ENCODE measurements at places on chromosomes 4 and X. TPM values are rescaled to one million over a fixed set of nuclear protein-coding genes. Genes with fewer than 3 reads are reported as not detected.

- no peak for DNase-seq
Measured at GRCh38 chrX:24561121-24561520, 86.0 kb downstream of the PCYT1B start.

Gene PSAPL1
- total RNA-seq, result not detected

GRCh38 chrX:41412261-41413081 is 34.7 kb upstream of the NYX start:
- no peak for DNase-seq

DNA sequence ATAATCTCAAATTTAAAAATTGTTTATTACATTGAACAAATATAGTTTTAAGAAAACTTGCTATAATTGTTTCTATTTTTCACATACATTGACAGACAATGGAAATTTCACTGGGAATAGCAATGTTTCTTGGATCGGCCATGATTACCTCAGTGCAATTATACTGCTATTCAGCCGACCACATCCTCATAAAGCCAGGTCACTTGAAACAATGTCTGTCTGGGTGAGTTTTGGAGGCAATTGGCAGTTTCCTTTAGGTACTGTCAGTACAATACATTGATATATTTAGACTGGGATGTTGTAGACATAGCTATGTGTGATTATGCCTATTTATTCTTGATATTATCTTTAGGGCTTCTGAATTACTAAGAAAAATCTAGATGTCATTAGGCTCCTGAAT is 89.5 kb upstream of the VEGFC start:
- DNase-seq, result no peak

DNA sequence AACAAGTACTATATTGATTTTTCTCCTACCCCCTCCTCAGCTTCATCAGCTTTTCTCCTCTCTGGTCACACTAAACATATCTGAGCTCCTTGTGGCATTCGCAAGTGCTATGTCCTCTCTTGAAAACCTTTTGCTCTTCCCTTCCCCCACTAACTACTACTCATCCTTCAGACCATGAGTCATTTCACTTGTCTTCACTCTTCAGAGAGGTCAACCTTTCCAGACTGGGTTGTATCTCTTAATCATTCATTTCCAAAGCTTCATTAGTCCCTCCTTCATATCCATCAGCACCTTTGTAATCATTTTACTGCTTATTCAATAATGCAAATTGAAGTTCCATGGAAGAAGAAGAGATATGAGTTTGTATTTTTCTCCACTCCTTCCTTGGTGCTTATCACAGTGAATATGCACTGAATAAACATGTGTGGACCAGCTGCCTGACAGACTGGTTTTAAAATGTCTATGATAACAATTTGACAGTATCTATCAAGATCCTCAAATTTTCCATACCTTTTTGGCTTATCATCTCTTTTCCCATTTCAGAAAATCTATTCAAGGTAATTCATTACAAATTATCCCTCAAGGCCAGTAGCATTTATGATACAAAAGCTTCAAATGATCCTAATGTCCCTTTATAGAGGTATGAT is 28.4 kb downstream of the DDX60L start:
- no peak for DNase-seq

- no peak for DNase-seq
Measured at GRCh38 chrX:149003863-149004660, 501.0 kb downstream of the IDS start.

Gene GPR101
- not detected for total RNA-seq

Gene PUDP
- total RNA-seq, result 6.9 TPM

GRCh38 chr4:156539376-156539775 is 432.2 kb downstream of the PDGFC start:
- DNase-seq, result no peak

Gene GAGE2A
- not detected for total RNA-seq

Gene TMEM255A
- total RNA-seq, result 1.5 TPM

Gene ELK1
- total RNA-seq, result 18.8 TPM

DNA sequence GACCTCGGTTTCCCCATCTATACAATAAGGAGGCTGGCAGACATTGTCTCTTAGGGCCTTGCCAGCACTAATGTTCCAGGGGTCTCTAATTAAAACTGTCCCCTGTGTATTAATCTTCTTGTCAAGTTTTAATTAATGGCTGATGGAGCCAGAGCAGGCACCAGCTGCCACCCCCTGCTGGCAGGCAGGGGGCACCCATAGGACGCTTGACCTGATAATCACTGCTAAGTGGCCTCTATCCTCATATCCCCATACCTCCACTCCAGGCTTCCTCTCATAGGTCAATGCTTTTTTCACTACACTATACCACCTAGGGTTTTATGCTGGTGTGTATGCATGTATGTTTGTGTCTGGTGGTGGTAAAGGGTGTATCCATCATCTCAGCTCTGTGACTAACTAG is 89.4 kb downstream of the EFNB1 start:
- DNase-seq, result no peak

Gene APELA
- not detected for total RNA-seq

Gene CENPE
- total RNA-seq, result 1.1 TPM

- DNase-seq, result no peak
Measured at GRCh38 chrX:109351557-109351956, 130.3 kb downstream of the GUCY2F start.

DNA sequence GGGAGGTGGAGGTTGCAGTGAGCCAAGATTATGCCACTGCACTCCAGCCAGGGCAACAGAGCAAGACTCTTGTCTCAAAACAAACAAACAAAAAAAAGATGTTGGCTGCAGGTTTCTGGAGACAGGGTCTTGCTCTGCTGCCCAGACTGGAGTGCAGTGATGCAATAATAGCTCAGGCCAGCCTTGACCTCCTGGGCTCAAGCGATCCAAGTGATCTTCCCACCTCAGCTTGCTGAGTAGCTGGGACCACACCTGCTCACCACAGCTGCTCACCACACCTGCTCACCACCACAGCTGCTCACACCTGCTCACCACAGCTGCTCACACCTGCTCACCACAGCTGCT is 29.9 kb upstream of the CPLX1 start:
- no peak for DNase-seq

- no peak for DNase-seq
Measured at GRCh38 chr4:13921805-13922204, 294.3 kb upstream of the BOD1L1 start.

Gene IL2RG
- total RNA-seq, result not detected

DNA sequence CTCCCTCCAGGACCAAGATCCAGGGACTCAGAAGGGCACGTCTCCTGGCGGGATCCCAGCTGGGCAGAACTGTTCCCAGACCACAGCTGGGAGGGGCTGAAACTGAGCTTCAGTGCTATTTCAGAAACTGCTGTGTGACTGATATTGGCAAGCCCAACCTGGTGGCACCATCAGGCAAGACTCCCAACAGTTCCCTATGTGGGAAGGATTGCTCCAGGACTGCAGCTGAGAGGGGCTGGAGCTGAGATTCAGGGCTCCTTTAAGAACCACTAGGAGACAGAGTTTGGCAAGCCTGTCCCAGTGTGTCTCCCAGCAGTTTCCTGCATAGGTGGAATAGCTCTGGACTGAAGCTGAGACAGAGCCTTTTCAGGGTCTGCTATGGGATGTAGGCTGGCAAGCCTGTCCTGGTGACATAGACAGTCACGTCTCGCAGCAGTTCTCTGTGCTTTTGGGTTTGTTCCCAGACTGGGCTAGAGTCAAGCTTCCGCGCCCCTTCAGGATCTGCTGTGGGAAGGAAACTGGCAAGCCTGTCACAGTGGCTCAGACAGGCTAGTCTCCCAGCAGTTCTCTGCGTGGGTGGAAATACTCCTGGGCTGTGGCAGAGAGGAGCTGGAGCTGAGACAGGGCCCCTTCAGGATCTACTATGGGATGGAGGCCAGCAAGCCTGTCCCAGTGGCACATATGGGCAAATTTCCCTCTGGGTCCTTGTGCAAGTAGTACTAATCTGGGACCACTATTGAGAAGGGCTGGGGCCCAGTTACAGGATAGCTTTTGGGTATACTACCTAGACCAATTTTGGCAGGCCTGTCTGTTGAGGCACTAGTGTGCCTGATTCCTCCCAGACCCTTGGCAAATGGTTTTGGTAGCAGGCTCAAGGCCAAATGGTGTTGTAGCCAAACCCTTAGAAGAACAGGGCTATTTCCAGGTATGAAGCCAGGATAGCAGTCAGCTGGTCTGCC is 20.2 kb upstream of the MED14 start:
- no peak for DNase-seq

DNA sequence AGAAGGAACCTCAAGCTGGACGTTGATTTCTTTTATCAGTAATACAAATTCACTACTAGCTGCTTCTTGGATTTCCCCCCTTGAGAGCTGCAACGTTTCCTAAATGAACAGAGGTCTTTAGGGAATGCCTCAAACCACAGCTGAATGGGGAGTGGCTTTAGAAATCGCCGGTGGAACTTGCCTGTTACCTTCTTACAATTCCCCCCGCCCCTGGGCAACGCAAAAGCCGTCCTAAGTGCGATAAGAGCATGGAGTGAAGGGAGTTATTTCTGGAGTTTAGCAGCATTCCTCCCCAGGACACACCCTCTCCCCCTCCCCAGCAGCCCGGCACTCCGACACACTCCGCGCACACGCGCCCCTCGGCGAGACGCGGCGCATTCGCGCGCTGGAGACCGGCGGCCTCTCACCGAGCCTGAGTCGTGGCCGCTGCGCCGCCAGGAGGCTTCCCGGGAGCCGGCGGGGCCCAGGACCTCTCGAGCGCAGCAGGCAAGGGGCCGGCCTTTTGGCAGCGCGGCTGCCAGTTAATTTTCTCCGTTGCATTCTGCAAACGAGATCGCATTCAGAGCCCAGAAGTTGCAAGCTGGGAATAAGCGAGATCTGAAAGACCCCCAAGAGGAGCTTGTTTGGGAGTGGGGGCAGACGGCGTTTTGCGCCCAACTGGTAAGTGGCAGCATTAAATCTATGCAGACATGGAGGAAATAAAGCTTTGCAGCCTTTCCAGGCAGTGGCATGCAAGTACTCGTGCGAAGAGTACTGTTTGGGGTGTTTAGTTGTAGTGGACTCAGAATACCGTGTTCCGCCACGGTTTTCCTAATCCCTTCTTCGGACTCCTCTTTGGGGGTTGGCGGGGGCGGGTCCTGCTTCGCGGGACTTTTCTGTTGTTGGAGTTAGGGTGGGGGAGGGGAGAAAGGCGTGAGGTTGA is 134.7 kb downstream of the PALLD start:
- peak; percentile 86 for DNase-seq

- peak; percentile 70 for DNase-seq
Measured at GRCh38 chr4:88522702-88523324, 763 bp downstream of the PYURF start.

GRCh38 chrX:145609951-145610511 is 207.6 kb upstream of the SLITRK2 start:
- DNase-seq, result no peak

Gene ITIH6
- not detected for total RNA-seq

Gene MAML3
- total RNA-seq, result 6.4 TPM

- peak; percentile 82 for DNase-seq
Measured at GRCh38 chr4:88737307-88737941, 39.8 kb upstream of the NAP1L5 start.

- no peak for DNase-seq
Measured at GRCh38 chr4:123870216-123870876, 473.8 kb downstream of the SPRY1 start.

Gene TEX13C
- total RNA-seq, result not detected

DNA sequence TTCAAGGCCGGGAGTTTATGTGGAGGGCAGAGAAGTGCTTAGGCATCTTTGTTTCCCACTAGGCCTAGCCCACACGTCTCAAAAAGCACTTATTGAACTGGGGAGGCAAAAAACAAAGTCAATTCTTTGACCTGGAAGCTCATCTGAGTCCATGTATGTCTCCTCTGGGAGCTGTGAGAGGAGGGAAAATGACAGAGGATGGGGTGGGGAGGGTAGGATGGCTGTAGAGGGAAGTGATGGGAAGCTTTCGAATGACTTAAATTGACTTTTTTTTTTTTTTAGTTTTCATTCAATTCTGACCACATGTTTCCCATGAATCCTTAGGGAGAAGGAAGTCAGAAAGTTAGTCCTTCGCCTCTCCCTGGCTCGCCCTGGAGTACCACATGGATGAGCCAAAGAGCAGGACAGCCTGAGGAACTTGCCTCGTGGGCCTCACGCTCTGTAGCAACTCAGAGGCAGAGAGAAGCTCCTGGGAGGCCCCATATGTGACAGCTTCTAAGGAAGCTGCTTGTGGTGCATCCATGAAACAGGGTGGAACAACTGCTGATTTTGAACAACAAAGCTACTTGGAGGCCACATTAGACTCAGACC is 45.0 kb downstream of the NHSL2 start:
- DNase-seq, result no peak

DNA sequence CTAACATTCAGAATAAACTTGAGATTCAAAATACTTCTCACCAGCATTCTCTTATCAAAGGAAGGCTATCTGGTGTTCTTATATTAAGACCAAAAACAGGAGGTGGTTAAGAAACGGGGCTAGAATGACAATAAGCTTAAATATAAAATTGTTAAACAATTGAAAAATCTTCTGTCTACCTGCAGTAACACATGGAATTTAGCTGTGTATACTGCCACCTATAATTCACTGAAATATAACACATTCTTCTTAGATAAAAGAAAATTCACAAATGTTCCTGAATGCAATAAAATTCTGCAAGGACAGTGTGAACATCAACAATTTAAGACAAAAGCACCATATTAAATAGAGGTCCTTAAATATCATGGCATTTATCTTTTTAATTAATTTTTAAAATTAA is 11.5 kb upstream of the PCDH10 start:
- DNase-seq, result no peak

- DNase-seq, result no peak
Measured at GRCh38 chr4:83269256-83269655, 15.3 kb downstream of the COQ2 start.

GRCh38 chrX:135522878-135523693 is 2.6 kb downstream of the INTS6L start:
- DNase-seq, result no peak

Gene GRIA3
- total RNA-seq, result 0.68 TPM

GRCh38 chr4:1731180-1731579 is 9.9 kb downstream of the TACC3 start:
- DNase-seq, result no peak

DNA sequence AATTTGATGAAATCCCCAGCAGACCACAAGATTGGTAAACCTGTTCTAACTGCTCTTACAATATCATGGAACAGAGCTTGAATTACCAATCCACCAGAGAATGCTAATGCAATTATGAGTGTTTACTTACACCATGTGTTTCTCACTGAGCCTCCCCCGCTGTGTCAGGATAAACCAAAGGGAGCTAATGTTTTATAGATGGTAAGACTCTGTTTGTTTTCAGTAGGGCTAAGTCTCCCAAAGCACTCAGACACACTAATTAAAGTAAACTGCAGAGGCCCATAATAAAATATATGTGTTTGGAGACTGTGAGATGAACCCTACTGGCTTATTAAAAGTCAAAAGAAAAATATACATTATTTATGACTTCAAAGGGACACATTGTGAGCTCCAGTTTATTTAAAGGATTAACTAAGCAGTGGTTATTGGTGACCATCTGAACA is 261.7 kb upstream of the FAM241A start:
- no peak for DNase-seq
